H4 (cell line): ENCODE measurements at places on chromosomes 1 and 21. TPM values are rescaled to one million over a fixed set of nuclear protein-coding genes. Genes with fewer than 3 reads are reported as not detected.

The TCP10L gene
- total RNA-seq: not detected in 2 replicates

- DNase-seq: no peak
Observed at GRCh38 chr21:45448810-45449657, 44.1 kb downstream of the COL18A1 start.

DNA sequence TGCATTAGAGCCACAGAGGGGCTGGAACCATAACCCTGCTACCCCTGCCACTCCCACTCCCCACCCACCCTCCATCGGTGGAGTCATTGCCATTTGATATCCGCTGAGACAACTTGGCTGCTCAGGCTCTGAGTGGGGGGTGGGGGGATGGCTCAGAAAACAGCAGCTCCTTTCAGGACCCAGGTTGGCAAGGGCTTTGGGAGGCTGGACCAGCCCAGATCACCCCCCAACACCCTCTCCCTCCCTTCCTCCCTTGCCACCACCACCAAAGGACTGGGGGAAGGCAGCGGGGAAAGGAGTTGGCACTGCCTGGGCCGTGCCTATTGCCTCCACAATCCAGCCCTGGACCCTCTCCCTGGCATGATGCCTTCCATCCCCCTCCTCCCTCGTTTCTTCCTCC, 1.7 kb downstream of the KCNJ10 start:
- DNase-seq: no peak

GRCh38 chr1:164977561-164977960, 379.0 kb downstream of the LMX1A start:
- no peak for DNase-seq
